ENCODE measurements at places on chromosomes 4 and X.

DNA sequence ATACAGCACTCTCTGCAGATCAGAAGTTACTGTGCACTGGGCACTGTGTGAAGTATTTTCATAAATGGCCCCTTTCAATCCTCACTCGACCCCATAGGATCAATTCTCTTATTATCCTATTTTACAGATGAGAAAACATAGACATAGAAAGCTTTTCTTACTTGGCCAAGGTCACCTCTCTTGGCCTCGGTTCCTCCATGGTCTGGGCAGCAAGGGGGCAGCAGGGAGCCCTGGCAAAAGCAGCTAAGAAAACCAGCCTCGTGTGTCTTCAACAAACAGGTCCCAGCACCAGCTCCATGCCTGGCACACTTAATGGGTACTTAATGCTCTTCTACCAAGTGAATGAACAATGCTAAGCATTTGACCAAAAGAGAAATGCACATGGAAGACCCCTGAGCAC is 34.4 kb downstream of the BST1 start:
- DNase-seq = no peak

DNA sequence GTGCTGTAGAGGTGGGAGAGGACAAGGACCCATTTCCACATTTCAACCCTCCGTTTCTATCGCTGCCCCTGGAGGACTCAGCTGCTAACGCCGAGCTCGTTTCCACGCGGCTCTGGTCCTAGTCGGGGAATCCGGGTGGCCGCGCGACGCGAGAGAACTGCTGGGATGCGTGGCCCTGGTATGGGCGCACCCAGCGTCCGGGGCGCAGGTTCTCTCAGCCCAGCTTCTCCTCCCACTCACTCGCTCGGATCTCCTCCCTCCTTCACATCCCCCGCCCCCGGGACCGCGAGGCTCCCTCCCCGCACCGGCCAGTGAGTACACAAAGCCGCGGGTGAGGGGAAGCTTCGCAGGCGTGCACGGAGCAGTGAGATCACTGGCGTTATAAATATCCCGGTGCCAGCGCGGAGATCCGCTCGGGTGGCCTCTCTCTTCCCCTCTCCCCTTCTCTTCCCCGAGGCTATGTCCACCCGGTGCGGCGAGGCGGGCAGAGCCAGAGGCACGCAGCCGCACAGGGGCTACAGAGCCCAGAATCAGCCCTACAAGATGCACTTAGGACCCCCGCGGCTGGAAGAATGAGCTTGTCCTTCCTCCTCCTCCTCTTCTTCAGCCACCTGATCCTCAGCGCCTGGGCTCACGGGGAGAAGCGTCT is at the start of gene FGF5:
TSS of gene FGF5 (plus strand) at position 412 of the 649 bp plus-strand sequence. CDS start at position 573, 161 bp downstream.
- DNase-seq = no peak

- DNase-seq = no peak
Measured at GRCh38 chr4:113584407-113585150, 177.0 kb downstream of the CAMK2D start.

DNA sequence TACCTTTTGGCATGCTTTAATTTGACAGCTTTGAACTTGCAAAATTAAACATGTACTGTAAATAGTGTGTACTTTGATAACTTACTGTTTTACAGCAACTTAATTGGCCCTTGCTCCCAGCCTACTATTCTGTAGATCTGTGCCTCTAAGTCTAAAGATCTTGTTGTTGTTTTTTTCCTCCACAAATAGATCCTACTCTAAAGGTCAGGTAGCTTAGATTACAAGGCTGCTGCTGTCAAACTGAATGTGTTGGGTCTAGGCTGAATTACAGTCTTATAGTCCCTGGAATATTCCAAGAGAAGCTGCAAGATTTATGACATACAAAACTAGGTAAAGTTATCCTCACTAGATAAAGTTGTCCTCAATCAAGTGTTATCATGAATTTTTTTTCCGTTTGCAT is 18.7 kb downstream of the DIAPH2 start:
- no peak for DNase-seq

- DNase-seq = no peak
Measured at GRCh38 chrX:87805829-87806490, 288.4 kb downstream of the KLHL4 start.

GRCh38 chr4:185099940-185100339 is 43.1 kb upstream of the SLC25A4 start:
- no peak for DNase-seq

GRCh38 chr4:130808492-130808891 is 1712.5 kb downstream of the C4orf33 start:
- no peak for DNase-seq

- no peak for DNase-seq
Measured at GRCh38 chr4:25030277-25031076, at the start of gene LGI2. LGI2 (minus strand) TSS chr4:25030946; CDS start chr4:25030693, 253 bp downstream.

All from CMK (cell line).